ENCODE measurements at places on chromosomes 12 and 14. TPM values are rescaled to one million over a fixed set of nuclear protein-coding genes. Genes with fewer than 3 reads are reported as not detected.
A peak's percentile ranks its signal among the peaks of the same experiment; 100 is the strongest.

AMDHD1 gene
- total RNA-seq, result 0.43 TPM

- no peak for DNase-seq
Observed at GRCh38 chr12:101713059-101713682, 15.7 kb downstream of the CHPT1 start.

DNA sequence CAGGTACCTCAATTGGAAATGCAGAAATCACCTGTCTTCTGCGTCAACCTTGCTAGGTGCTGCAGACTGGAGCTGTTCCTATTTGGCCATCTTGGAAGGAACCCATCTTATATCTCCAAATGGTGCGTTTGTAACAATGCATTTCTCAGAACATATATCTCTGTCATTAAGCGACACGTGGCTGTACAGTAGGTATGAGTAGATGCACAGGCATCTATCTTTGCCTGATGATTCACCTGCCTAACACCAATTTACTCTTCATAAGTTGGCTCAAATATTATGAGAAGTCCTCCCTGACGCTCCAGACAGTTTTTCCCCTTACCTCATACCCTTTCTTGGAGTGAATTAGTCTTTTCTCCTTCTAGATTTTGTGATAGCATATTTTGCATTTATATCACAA, 44.2 kb downstream of the GPR137C start:
- peak; percentile 35 for DNase-seq

SLC7A8 gene
- 0.50 TPM for total RNA-seq

DNA sequence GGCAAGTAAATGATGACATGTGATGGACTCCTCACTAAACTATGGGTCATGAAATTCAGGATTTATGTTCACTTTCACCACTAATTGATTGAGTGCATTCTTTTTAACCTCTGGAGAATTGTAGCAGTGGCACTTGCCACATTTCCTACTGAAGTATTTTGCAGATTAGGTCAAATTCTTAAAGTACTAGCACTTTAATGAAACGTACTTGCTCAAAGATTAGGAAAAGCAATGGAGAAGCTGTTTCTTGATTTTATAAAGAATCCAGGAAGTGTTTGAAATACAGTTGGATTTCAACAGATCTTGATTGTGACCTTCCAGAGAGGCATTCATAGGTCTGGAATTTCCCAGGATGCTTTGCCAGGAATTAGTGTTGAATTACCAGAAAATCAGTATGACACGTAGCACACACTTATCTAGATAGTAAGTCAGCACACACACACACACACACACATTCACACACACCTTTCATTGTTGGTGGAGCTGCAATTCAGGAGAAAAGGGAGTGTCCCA, 162.6 kb downstream of the MYRFL start:
- DNase-seq, result peak; percentile 84

- DNase-seq, result peak; percentile 29
Observed at GRCh38 chr12:96986883-96987523, 79.9 kb downstream of the NEDD1 start.

DNA sequence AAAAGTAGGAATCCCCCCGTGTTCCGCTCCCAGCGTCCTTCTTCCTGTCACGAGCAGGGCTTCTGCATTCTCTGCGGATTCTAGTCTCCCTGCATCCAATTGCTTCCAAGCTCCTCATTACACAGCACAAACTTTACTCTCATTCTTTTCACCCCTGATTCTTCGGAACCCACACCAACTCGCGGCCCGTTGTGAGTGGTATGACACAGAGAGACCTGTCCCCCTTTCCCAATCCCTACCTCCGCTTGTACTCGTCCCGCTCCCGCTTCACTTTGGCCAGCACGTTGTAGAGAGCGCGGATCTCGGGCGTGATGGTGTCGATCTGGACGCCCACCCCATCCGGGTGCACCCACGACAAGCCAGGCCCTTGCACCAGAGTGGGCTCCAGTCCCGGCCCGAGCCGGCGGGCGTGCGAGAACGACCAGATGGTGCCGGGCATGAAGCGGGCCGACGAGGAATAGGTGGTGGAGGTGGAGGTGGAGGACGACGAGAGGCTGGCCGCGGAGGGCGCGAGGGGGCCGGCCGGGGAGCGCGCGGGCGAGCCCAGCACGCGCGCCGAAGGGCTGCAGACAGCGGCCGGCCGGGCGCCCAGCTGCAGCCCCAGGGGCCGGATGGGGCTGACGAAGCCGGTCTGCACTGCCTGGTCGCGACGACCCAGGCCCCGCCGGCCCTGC, 687 bp downstream of the IFFO1 start:
- no peak for DNase-seq

TMEM263 gene
- 33.4 TPM for total RNA-seq

DNA sequence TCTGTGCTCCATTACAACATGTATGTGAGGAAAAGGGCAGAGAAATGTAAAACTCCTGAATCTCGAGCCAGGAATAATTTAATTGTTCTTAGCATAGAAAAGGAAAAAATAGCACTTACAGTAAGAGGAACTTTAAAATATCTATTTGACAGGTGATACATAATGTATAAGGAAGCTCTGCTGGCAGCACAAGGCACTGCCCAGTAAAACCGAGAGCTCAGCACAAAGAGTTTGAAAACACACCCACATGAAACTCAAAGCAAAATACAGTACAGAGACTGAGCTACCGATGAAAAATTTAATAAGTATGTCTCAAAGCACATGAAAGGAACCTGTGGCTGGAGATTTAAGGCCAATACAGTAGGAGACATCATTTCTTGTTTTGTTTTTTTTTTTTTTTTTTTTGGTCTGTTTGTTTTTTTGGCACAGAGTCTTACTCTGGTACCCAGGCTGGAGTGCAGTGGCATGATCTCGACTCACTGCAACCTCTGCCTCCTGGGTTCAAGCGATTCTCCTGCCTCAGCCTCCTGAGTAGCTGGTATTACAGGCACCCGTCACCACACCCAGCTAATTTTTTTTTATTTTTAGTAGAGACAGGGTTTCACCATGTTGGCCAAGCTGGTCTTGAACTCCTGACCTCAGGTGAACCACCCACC, 19.2 kb downstream of the CLIP1 start:
- DNase-seq, result no peak

DNA sequence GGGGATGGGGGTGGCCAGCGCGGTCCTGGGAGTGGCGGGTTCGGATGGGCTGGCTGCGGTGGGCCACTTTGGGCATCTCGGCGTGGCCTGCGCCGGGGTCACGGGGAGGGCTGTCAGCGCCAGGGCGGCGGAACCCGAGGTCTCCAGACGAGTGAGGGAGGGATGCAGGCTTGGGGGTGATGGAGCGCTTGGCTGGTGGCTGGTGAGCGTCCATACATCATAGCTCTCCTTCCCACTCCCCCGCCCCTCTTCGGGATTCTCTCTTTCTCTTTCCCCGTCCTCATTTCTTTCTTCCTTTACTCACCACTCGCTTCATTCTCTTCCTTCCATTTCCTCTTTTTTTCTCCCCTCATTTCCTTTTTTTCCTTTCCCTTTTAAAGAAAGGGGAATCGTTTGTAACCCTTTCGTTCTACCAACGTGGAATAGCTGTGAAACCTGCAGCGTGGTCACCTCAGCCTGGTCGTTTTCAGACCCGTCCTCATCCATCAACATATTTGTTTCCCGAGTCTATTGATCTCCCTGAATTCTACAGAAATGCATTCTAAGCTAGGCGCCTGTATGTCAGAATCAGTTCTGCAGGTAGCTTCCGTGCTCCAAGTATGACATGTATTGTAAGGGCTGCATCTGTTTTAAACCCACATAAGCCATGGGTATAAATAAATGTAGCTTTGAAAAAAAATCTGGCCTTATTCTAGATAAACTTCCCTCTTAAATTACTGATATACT, 260.3 kb upstream of the E2F7 start:
- no peak for DNase-seq

- no peak for DNase-seq
Observed at GRCh38 chr12:110763583-110763982, 20.9 kb upstream of the PPP1CC start.

MYO1H gene
- not detected for total RNA-seq

DNA sequence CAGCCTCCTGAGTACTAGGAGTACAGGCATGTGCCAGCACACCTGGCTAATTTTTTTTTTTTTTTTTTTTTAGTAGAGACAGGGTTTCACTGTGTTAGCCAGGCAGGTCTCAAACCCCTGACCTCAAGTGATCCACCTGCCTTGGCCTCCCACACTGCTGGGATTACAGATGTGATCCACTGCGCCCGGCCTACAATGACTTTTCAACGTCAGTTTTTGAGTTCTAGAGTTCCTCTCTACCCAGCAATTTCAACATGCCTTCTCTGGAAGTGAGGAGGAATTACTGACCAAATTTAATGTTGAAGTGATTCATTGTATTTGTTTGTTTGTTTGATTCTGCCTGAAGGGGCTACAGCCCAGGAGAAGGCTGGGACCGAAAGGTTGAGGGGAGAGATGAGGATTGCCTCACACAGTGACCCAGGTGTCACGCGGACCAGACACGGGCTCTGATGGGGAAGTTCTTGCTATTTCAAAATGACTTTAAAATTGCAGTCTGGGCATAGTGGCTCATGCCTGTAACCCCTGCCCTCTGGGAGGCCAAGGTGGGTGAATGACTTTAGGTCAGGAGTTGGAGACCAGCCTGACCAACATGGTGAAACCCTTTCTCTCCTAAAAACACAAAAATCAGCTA, 8.6 kb upstream of the DENR start:
- no peak for DNase-seq

GRCh38 chr12:13734584-13735152, 246.7 kb downstream of the GRIN2B start:
- no peak for DNase-seq

PTPN21 gene
- 3.8 TPM for total RNA-seq

DNA sequence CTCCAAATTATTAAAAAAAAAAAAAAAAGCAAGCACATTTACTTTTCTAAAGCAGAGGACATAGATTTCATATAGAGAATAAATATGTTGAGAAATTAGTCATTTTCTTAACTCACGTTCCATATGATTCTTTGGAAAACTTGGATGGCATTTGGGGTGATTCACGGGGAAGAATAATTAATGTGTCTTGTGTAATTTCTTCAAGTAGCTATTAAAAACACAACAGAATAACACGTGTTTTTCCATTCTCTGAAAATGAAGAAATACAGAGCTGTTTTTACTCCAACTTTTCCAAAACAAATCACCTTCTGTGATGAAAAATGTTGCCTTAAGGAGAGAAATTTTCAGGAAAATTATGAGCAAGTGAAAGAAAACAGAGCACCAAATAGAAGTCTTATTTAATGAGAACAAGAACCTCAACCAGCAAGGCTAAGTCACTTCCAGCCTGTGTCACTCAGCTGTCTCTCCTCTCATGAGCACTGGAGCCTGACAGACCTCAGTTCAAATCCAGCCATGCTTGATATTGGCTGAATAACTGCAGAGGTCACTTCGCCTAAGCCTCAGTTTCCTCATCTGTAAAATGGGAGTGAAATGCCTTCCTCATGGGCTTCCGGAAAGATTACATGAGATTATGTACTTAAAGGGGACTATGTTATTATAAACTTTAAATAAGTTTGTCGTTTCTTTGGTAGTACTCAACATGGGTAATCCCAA, 42.8 kb upstream of the NUAK1 start:
- no peak for DNase-seq

- DNase-seq, result no peak
Observed at GRCh38 chr12:29343022-29343799, 37.8 kb downstream of the ERGIC2 start.

GUCY2C gene
- 0.17 TPM for total RNA-seq

KRT77 gene
- not detected for total RNA-seq

PPM1H gene
- 3.0 TPM for total RNA-seq

- DNase-seq, result no peak
Observed at GRCh38 chr12:62371661-62372060, 95.0 kb upstream of the MON2 start.

RFLNA gene
- total RNA-seq, result not detected

GRCh38 chr12:118188690-118189371, 52.9 kb downstream of the PEBP1 start:
- DNase-seq, result no peak

Data from HT1080 (cell line).